COLO829 (cell line): ENCODE measurements at places on chromosomes 4 and X.

GRCh38 chr4:149347139-149347538 lies 468.5 kb downstream of the IQCM start:
- no peak for DNase-seq

GRCh38 chr4:101953949-101954348 lies 163.4 kb downstream of the BANK1 start:
- DNase-seq, result peak; percentile 7

- DNase-seq, result no peak
Measured at GRCh38 chrX:10381193-10381592, 224.4 kb downstream of the CLCN4 start.

- no peak for DNase-seq
Measured at GRCh38 chrX:31546126-31546525, 474.3 kb upstream of the FTHL17 start.

- DNase-seq, result no peak
Measured at GRCh38 chrX:46436744-46437143, 108.5 kb downstream of the ZNF674 start.

GRCh38 chr4:65190780-65191179 lies 479.5 kb downstream of the EPHA5 start:
- no peak for DNase-seq

GRCh38 chrX:23883737-23884354 lies 23.9 kb downstream of the APOO start:
- peak; percentile 90 for DNase-seq

DNA sequence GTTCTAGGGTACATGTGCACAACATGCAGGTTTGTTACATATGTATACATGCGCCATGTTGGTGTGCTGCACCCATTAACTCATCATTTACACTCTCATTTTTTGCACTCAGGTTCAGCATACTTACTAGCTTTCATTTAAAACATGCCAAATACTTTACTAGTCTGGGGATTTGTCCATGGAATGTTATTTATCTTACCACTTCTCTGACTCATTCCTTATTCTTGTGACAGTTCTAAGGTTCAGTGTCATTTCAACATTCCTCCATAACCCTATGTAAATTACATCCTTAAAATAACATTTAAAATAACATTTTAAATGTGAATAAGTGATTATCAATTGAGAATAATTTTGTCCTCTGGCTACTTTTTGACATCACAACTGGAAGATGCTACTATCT lies 19.5 kb upstream of the SYTL5 start:
- DNase-seq, result peak; percentile 17

- DNase-seq, result no peak
Measured at GRCh38 chrX:30220661-30221060, 5.3 kb downstream of the MAGEB2 start.

DNA sequence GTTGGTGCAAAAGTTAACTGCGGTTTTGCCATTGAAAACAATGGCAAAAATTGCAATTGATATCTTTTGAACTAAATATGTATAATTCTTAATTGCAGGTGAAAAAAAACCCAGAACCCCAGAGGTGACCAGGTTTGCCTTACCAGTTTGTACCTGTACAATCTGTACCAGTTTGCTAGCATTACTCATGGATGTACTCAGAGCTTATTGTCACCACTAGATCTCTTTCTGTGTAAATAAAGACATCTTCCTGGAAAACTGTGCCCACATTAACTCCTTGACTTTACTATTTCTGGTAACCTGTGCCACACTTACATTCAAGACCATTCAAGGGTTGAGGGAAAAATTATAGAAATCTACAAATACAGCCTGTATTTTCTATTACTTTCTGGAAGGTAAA lies 139.7 kb downstream of the ELOVL6 start:
- DNase-seq, result no peak

GRCh38 chr4:10673817-10674369 lies 10.7 kb downstream of the CLNK start:
- DNase-seq, result no peak

- no peak for DNase-seq
Measured at GRCh38 chrX:112083624-112084326, 1.2 kb upstream of the TRPC5 start.

- no peak for DNase-seq
Measured at GRCh38 chr4:81507530-81507929, 35.8 kb upstream of the RASGEF1B start.

DNA sequence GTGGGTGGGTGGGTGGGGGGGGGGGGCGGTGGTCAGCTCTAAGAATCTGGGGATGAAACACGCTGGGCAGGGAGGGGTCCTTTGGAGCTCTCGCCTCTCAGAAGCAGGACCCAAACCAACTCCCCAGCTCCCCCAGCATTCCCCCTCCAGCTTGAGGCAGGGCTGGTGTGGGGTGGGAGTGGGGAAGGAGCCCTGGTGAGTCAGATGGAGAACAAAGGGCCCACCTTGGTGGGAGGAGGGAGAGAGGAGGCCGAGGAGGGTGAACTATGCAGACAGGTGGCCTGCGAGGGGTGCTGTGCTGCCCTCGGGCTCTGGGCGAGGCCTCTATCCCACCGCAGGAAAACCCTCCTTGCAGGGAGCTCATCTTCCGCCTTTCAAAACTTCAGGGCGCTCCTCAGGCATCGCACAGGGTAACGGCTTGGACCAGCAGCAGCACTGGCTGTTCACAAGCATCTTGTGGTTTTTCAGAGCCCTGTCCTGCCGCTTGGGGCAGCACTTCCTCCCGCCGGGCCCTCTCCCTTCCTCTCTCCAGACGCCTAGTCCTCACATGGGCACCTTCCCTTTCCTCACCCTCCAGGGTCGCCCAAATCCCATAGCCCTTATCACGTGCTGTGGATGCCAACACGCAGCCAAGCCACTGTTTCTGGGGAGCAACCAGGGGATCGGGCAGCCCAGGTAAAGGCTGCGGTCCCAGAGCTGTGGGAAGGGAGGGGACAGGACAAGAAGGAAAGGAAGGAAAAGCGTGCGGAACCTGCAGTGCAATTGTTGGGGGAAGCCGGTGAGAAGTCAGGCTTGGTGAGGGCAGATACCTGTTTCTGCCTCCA lies 34.0 kb upstream of the GRPEL1 start:
- peak; percentile 58 for DNase-seq

DNA sequence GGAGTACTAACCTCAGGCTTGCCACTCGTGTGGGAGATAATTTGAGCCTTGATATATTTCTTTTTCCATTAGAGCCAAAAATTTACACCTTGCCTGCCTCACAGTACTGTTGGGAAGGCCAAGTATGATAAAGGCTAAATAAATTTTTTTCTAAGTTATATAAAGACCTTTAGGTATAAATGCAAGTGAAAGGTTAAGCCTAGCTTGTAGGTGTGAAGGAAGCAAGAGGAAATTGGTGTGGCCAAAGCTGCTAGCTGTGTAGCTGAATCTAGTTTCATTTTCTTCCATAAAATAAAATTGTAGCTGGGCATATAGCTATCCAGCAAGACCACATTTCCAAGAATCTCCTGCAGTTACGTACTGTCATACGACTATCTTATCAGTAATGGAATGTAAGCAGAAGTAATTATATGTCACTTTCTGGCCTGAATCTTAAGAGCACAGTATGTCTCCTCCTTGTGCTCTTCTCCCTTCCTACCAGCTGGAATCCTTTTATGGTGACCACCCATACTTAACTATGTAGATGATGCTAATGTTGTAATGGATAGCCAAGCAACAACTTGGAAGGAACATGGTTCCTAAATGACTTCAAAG lies 14.3 kb upstream of the GABRE start:
- no peak for DNase-seq

- DNase-seq, result peak; percentile 60
Measured at GRCh38 chr4:73653695-73654106, 33.5 kb upstream of the RASSF6 start.

DNA sequence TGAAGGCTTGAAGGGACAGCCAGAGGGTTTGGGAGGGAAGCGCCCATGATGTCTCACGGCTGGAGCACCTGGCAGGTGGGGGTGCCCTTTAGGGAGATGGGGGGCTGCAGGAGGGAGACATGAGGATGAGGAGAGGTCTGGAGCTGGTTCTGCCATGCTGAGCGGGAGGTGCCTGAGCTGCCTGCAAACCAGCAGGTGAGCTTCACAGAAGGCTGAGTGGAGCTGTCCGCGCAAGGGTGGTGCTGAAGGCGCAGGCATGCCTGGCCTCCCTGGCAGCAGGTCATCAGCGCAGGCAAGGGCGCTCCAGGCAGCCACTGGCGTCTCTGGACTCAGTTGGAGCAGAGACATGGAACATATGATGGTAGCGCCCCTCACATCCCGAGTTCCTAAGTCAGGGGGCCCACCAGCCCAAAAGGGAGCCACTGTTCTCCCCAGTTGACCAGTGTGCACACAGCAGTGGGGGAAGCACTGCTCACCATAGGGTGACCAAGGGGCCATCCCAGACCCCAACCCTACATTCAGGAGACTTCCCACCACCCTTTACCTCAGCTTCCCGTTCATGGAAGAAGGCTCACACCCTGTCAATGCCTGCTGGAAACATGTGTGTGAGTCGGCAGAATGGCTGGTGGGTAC lies 25.8 kb downstream of the ADRA2C start:
- peak; percentile 23 for DNase-seq

DNA sequence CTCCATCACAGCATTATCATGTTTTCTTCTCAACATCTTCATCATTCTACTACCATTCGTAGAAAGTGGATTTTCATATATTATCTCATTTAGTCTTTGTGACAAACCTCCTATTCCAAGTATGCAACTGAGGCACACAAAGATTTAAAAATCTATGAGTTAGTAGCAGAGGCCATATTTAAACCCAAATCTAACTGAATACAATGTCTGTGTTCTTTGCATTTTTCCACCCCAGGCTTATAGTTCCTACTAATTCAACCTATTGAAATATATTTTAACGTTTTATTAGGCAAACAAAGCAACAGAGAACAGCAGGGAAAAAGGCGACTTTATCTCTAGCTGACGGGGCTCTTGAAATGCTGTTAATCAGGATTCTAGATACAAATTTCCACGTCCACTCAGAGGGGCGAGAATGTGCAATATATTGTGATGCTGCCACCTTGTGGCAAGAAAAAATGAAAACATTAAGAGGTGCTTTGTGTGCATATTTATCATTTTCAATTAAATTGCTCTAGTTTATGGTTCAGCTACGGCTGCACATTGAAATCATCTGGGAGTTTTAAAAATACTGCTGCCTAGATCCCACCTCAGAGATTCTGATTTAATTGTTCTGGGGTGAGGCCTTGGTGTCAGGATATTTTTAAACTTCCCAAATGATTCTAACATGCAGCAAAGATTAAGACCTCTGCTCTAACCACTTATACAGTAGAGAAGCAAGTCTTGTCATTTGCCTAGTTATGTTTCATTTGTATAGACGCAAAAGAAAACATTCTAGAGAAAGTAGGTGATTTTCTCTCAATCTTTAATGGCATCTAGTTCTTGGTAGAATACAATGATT lies 315.9 kb downstream of the MAPK10 start:
- peak; percentile 18 for DNase-seq

- DNase-seq, result peak; percentile 86
Measured at GRCh38 chrX:13101441-13102139, 57.2 kb upstream of the FAM9C start.

DNA sequence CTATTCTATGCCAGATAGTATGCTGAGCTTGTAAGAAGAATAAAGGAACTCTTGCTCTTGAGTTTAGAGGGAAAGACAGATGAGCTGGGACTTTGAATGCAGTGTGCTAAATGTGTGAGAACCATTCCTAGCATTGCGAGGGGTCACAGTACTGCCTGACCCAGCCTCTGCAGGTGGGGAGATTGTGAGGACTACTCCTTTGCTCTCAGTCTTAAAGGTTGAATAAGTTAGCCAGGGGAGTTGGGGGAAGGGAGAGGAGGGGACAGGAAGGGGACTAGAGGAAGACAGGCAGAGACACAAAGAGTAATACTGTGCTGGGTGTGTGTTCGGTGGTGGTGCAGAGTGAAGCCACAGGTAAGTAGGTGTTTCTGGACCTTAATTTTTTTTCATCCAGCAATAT lies 41.7 kb downstream of the DCUN1D4 start:
- no peak for DNase-seq

DNA sequence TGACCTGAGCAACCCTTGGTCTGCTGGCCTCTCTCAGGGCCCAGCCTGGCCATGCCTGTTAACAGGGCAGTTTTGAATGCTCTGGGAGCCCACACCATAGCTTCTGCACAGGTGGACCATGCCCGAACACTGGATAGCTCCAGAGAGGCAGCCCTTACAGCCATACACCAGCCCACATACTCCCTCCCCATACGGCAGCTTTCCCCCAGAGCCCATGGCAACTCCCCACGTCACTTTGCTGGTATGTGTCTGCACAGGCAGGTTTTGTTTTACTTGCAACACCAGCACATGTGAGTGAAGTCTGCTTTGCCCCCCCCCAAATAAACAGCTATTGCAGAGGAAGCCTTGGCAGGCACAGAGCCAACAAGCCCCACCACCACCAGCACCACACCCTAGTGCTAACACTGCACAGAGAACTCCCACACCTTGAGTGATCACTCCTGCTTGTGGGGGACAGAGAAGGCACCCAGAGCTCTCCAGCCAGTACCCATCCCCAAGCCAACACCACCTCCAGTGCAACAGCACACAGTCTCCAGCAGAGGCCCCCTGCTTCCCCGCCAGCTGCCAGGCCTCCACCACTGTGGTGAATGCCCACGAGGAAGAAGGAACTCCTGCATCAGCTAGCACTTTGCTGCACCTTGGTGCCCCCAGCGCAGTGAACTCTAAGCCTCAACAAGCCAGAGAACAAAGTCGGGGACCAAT lies 87.3 kb downstream of the STPG2 start:
- DNase-seq, result no peak

DNA sequence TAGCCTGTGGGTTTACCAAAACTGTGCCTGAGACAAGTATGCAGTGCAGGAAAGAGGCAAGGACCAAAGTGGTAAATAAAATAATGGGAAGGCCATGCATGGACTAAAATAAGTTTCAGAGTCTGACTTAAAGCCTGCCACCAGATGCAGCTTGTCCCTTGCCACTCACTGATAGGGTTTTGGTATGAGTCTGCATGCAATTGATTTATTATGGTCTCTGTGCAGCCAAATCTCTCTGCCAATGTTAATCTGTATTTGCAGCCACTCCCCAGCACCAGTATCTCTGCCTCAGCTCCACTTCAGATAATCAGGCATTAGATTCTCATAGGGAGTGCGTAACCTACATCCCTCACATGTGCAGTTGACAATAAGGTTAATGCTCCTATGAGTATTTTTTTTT lies 5.5 kb upstream of the FGF2 start:
- no peak for DNase-seq

DNA sequence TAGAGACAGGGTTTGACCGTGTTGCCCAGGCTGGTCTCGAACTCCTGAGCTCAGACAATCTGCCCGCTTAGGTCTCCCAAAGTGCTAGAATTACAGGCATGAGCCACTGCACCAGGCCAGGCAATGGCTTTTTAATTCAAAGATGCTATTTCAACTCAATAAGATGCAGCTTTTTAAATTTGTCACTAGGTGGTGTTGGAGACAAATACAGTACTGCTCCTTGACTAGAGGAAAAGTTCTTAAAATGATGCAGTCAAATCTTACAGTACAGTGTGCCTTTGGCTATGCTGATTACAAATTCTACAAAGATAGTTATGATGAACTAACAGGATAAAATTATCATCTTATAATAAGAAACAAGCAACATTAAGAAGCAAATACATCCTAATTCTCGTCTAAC lies 441.1 kb downstream of the KCNIP4 start:
- DNase-seq, result peak; percentile 7

DNA sequence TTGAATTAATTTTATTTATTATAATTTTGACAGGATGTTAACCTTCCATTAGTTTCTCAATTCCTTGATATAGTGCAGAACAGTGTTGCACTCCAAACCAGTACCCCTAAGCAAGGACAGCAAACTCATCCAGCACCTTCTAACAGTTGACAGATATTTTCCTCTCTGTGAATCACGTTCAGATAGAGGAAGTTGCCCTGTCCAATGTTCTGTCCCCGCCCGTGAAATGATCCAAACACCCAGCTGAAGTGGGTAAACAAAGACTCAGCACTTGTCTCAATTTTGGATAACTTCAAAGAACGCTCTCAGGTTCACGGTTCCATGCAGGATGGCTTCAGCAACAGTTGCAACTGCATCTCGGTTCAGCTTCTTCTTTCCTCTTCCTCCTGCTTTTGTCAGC lies 1240.0 kb upstream of the ADGRL3 start:
- DNase-seq, result no peak
